G401 (cell line): ENCODE measurements at places on chromosomes 5 and 9.

- no peak for DNase-seq
Measured at GRCh38 chr5:178602752-178603151, 12.6 kb upstream of the COL23A1 start.

GRCh38 chr9:4798281-4799032 is 5.7 kb downstream of the RCL1 start:
- DNase-seq = no peak

DNA sequence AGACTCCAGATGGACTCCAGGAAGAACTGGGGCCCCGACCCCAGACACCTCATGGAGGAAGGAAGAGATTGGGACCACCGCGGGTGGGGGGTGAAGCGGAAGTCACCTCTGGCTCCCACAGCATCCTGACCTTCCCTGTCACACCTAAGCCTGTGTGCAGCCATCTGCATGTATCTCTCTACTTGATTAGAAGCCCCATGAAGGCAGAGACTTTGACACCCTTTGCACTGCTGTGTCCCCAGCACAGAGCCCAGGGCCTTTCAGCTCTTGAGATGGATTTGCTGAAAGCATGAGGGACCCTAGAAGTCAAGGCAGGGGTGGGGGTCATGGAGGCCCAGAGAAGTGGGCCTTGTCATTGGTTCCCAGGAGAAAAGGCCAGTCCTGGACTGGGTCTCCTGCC is 2.8 kb upstream of the ENG start:
- no peak for DNase-seq

DNA sequence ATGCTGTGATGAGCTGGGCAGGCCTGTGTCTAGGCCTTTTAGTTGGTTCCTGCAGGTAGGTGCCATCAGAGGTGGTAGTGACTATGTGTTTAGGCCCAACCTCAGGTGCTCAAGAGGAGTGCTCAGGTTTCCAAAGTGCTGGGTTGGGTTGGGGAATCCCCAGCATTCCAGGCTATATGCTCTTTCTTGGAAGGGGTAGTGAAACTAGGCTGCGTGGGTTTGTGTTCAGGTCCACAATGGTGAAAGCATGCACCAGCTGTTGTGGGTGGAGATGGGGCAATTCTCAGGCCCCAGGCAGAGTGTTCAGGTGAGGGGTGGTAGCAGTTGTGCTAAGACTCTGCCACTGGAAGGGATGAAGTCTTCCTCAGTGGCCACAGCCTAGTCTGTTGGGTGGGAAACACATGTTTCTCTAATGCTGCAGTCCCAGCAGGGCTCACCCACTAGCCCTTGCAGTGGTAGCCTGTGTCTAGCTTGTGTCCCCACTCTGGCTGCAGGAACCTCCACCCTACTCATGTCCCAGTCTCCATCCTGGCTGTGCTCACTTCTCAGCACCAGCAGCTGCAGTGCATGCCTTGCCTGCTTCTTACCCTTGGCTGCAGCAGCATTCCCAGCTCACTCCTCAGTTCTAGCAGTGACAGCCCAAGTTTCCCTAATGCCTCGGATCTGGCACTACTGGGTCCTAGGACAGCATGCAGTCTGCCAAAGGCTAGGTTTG is 78.9 kb downstream of the FAM170A start:
- DNase-seq = no peak

DNA sequence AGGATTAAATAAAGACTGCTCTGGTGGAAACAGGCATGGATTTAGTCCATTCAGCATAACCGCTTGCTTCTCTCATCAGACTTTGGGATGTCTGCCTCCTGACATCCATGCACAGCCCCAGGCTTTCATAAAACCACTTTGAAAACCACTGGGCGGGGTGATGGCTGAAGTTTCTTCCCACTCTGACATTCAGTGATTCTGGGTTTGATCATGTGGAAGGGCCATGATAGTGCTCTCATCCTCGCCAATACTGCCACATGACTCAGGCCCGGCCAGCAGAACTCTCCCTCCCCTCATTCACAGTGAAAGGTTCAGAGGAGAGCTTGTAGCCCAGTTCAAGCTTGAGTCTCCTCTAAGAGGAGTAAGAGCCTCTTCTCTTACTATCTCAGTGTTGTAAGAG is 29.6 kb upstream of the GLRA1 start:
- DNase-seq = no peak

- DNase-seq = no peak
Measured at GRCh38 chr5:114953565-114953964, 216.1 kb downstream of the TRIM36 start.

DNA sequence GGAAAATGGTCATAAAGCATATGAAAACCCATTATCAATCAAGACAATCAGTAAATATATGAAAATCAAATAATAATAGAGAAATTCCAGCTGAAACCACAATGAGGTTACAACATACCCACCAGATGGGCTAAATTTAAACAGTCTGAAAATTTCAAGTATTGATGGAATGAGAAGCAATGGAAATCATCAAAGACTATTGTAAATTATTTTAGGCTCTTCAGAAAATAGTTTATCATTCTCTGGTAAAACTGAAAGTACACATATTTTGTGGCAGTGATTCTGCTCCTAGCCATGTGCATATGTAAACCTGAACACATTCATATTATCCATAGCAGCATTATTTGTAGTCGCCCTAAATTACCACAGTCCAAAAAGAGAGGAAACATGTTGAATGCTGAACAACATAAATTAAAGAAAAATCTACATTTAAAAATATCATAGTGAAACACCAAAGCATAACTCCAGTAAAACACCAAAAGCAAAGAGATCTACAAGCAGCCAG is 215.3 kb downstream of the PRELID2 start:
- no peak for DNase-seq

GRCh38 chr5:169389318-169389717 is 88.4 kb upstream of the SLIT3 start:
- DNase-seq = no peak

GRCh38 chr5:142304013-142304701 is 20.7 kb downstream of the SPRY4 start:
- DNase-seq = no peak

DNA sequence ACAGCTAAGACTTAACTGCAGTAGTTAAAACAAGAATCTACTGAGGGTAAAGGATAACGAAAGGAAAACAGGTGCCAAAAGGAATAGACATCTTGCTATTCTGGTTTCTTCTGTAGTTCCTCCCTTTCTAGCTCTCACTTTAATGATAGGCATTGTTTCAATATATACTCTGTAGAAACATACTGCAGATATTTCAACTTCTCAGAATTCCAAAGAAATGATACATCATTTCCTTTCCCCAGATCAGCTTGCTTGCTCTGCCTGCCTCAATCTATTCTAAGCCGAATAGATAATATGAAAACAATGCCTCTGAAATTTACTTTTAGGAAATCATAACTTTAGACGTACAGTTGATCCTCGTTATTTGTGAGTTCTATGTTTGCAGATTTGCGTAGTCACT is 46.3 kb downstream of the ACO1 start:
- no peak for DNase-seq

DNA sequence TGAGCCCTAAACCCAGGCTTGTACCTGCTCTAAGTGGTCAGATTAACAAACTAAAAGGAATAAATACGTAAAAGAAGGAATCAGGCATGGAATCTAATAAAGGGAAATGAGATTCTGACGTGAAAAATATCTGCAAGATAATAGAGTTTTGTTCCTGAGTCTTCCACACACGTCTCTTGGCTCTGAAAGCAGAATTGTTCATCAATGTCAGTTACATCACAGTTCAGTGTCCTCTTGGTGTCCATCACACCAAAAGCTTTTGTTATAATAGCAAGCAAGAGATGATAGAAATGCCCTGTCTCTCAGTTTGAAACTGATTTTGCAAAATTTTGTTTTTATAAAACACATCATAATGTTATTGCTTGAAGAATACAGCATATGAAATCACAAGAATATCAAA is 34.7 kb upstream of the NMUR2 start:
- no peak for DNase-seq

DNA sequence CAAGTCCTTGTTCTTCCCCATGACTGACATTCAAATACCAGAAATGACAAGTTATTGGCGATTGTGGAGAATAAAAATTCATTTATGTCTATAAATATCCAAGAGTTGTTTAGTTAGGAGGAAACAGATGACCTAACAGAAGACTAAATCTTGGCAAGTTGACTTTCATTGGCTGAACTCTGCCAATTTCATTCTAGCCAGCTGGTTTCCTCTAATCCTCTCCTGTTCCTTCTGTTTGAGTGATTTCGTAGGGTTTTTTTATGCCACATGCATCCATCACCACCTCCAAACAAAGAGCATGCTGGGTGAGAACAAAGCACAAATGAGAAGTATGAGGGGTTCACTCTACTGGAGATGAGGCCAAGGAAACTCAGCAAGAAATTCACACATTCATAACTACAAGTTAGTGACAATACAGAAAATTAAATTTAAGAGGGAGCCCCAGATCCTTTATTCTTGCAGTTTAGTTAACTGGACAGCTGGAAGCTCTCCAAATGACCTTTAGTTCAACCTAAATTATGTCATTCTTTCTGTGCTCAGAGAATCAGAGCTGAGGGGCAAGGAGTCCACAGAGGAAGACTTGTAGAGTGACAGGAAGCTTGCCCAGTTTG is 932.0 kb downstream of the TLE4 start:
- peak; percentile 98 for DNase-seq

DNA sequence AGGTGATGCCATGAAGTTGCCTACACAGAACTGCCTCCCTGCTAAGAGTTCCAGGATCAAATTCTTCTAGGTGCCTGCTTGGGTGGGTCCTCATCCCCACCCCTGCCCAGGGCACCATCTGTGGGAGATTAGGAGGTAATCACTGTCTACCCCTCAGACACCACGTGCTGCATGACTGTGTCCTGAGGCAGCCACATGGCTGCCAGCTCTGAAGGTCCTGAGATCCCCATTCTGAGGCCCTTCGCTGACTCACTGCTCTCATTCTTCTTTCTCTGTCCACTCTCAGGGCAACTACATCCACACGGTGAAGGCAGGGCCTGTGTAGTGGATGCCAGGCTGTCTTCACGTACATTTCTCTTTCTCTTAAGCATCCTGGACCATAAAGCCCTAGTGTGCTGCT is 222.9 kb upstream of the ANKRD55 start:
- no peak for DNase-seq

DNA sequence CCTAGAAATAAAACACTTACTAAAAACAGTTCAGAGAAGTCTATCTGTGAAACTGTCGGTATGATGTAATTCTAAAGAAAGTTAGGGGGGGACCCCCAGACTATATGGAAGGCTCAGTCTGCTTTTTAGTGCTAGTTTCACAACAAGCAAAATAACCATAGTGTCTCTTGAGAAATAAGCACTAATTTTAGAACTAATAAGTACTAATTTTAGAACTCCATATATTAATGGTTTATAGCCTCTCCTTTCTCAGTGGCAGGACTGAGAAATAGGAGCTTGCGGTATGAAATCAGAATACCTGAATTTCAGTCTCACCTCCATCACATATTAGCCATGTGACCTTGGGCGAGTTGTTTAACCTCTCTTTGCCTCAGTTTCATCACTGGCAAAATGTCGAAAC is 1.4 kb upstream of the PHF24 start:
- DNase-seq = no peak

DNA sequence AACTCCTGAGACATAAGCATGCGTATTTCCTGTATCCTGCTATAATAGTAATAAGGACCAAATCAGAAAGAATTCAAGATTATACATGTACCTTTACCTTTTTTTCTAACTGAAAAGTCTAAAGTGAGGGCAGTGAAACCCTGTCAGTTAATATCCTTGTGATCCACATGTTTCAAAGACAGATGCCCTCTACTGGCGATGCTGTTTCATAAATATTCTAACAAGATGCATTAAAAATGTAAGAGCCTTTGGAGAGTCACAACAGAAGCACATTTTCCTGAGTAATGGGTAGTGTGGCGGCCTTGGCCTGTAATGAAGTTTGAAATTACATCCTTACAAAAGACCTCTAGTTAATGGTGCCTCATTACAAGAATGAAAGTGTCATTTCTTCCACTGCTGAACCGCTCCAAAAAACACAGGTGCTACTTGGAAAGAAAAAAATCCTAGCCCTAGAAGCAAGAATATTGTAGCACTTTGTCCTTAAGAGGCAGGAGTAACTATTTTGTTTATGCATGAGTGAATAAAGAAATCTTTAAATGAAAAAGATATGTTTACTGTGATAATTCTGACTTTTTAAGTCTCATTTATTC is 232.6 kb downstream of the EPB41L4A start:
- DNase-seq = peak; percentile 61

- no peak for DNase-seq
Measured at GRCh38 chr5:150059623-150060022, 26.7 kb downstream of the CSF1R start.

- DNase-seq = peak; percentile 57
Measured at GRCh38 chr9:97386733-97387503, 25.0 kb upstream of the TDRD7 start.

DNA sequence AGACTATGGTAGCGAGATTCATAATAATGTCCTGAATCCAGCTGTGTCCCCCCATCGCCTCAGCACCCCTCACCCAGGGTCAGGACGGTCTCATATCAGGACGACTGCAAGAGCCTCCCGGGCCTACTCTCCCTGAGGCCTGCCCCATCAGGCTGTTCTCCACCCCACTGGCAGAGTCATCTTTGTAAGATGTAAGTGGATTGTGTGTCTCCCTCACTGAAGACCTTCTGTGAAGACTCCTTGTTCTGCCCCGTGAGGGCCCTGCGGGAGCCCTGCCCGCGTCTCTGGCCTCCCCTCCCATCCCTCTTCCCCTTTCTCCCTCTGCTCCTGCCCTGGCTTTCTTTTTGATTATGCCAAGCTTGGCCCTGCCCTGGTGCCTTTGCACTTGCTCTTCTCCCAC is 43.9 kb upstream of the SAP30L start:
- DNase-seq = no peak

DNA sequence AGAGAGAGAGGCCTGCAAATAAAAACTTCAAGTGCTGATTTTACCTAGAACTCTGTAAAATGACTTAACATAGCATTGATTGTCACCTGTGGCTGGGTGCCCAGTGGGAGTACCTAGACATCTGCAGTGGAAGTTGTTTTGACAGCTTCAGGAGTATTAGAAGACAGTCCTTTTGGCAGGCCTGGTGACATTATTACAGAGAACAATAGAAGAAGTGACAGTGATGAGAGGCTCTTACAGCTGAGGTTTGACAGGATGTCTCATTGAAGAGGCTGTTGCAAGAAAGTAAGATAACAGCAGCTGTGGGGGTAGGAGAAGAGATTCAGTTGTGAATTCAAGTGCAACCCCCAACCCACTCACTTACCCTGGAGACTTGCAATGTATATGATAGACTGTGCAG is 27.9 kb upstream of the MUSK start:
- DNase-seq = no peak

- peak; percentile 51 for DNase-seq
Measured at GRCh38 chr5:88393042-88393441, 124.4 kb upstream of the TMEM161B start.

DNA sequence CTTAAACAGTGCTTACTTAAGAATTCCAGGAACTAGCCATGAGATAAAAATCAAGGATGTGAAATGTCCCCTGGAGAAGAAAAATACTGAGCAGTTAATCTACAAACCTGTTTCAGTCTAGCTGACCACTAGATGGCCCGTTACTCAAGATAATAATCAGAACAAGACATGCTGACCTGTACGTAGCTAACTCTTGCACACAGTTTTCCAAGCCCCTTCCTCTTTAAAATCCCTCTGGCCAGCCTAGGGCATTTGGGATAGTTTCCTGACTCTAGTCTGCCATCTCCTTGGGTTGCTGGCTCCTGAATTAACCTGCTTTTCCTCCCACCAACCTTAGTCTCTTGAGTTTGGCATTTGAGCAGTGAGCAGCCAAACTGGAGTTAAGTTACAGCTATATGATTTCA is 59.2 kb upstream of the TRAF1 start:
- peak; percentile 52 for DNase-seq

- peak; percentile 71 for DNase-seq
Measured at GRCh38 chr5:64213531-64213930, 47.9 kb downstream of the RNF180 start.
